ENCODE measurements at places on chromosomes 12 and 14.

GRCh38 chr12:112303004-112303403 is 79.2 kb downstream of the HECTD4 start:
- DNase-seq: no peak

DNA sequence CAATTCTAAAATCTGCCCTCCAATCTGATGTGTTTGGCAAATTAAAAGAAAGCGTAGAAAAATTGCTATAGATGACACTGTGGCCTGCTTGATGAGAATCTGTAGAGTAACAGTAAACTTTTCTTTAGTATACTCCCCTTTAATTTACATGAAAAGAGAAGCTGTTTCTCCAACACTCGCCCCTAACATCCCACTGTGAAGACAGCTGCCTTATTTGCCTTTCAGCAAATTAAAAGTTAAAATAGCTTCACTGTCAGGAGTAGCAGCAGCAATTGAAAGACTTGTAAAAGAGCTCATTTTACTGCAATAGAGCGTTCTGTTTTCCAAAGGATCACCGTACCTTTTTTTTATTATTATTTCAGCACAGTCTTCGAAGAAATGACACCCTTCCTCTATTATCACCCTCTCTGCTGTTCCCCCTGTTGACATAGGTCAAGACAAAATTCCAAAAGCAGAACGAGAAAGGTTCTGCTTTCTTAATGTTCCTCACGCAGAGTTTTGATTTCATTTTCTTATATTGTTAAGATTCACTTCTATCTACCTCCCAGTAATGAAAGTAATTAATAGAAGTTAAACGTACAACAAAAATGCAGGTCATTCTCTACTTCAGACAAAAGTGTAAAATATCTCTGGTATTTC is 153.5 kb upstream of the USP15 start:
- no peak for DNase-seq

GRCh38 chr12:121144416-121144914 is 11.8 kb downstream of the P2RX7 start:
- DNase-seq: peak; percentile 37

- no peak for DNase-seq
Measured at GRCh38 chr12:56212361-56212760, 9.4 kb downstream of the RNF41 start.

- no peak for DNase-seq
Measured at GRCh38 chr12:33438025-33438772, 1.4 kb downstream of the SYT10 start.

DNA sequence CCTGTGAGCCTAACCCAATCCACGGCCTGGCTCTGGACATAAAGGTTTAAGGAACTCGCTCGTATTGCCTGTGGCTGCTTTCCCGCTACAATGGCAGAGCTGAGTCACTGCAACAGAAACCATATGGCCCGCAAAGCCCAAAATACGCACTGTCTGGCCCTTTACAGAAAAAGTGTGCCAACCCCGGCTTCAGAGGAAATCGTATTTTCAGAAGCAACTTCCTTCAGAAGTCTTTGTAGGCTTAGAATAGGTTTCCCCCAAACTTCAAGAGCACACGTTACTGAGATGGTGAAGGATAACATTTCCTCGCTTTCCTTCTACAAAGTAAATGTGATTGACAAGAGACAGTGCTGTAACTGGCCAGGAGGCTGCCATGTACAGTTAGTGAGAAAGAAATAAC is 34.8 kb upstream of the TESC start:
- DNase-seq: no peak

DNA sequence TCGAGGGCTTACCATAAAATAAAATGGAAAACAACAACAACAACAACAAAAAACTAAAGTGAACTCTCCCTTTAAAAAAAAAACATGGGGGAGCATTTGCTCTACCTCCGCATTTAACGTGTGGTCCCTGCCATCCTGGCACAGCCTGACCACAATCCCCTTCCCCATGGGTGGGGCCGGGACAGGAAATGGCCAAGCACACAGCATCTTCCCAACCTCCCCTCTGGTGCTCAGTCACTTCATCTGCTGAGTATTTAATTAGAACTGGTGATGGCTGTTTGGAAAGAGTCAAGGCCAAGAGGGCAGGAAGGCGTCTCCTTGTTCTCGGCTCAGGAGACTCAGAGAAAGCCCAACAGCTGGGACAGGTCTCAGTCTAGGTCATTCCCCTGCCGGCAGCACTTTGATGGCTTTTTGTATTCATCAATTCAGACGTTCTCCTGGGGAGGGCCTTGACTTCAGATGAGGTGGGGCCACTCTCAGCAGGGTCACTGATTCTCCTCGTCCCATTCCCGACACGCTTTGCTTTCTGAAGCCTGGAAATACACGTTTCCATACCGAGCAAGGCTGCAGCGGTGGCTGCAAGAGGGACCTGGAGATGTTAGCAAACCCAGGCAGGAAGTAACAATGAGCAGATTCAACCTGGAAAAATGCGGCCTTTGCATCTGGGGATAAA is 44.4 kb downstream of the ANO2 start:
- DNase-seq: no peak

GRCh38 chr14:86532219-86532618 is 1002.3 kb downstream of the FLRT2 start:
- DNase-seq: no peak

DNA sequence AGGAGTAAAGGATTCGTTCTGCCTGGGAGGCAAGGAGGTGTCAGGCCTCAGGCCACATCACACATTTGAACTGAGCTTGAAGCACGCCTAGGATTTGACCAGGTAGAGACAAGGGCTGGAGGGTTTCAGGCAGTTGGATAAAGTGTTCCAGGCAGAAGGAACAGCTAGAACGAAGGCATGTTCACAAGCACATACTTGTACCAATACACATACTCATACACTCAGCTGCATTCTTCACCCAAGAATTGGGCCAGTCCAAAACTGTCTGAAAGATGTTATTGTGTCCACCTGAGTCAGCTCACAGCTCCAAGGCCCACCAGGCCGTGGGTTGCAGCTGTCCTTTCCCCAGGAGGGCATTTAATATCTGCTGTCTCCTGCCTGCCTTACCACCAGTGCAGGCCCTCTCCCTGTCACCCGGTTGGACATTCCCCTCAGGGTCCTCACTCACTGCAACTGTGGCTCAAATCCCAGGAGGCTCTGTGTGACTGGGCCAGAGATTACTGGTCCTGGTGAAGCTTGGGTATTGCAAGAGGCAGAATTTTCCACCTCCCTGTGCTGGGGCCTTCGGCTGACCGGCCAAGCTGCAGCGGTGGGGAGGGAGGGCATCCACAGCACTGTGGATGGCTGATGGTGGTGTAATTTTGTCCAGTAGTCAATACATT is 12.8 kb upstream of the AQP2 start:
- DNase-seq: no peak

DNA sequence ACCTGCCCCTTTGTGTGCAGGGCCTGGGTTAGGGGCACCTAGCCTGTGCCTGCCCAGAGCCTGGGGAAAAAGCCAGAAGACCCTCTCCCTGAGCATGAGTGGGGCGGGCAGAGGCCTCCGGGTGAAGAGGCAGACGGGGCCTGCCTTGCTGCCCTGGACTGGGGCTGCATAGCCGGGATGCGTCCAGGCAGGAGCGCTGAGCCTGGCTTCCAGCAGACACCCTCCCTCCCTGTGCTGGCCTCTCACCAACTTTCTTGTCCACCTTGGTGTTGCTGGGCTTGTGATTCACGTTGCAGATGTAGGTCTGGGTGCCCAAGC is 216.1 kb downstream of the TMEM121 start:
- no peak for DNase-seq

DNA sequence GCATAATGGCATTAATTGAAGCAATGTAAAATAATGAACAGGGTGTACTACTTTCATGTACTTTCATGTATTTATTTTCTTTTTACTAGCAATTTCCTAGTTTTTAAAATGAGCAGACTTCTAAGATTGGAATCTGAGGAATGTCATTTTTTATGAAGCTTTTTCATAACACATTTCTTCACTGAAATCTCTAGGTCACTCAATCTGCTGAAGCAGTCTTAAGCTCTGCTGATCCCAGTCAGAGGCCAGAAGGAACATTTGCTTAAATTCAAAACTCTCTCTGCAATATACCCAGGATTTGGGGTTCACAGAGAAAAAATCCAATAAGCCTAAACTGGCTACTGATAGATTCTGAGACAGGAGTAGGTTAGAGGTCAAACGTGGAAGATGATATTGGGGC is 73.6 kb upstream of the CNTN1 start:
- DNase-seq: no peak

DNA sequence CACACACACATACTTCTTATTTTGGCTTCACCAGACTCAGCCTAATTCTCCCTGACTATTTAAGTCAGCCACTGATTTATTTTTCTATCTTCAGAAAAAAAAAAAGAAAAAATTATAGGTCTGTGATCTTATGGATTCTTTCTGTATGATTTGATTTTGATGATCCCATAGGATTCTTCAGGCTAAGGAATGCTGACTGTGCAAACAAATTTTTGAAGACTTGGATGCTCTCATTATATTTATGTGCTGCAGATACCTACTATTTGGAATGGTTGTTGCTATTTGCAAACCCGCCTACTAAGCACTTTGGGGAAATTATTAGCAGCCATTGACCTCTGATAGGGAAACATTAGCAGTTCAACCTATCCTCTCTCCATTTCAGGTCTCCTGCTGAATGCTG is 4.0 kb upstream of the ANO4 start:
- no peak for DNase-seq

GRCh38 chr12:67942724-67943123 is 46.5 kb upstream of the IFNG-AS1 start:
- DNase-seq: no peak

- DNase-seq: no peak
Measured at GRCh38 chr12:123150275-123150743, 581 bp downstream of the PITPNM2 start.

DNA sequence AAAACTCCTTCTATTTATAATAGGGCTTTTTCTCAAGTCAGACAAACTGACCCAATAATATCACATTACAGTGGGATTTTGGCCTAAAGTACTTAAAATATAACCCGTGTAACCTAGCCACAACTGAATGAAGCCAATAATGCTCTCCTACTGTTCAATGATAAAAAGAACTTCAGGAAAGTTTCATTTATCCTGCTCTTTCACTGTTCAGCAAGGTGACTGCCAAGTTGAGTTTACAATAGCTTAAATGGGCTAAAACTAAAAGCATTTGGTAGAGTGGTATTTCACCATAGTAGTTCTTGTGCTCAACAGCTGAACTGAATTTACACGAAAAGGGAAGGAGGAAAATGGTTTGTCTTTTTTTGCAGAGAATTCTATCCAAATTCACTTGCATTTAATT is 49.8 kb downstream of the CNTN1 start:
- no peak for DNase-seq

DNA sequence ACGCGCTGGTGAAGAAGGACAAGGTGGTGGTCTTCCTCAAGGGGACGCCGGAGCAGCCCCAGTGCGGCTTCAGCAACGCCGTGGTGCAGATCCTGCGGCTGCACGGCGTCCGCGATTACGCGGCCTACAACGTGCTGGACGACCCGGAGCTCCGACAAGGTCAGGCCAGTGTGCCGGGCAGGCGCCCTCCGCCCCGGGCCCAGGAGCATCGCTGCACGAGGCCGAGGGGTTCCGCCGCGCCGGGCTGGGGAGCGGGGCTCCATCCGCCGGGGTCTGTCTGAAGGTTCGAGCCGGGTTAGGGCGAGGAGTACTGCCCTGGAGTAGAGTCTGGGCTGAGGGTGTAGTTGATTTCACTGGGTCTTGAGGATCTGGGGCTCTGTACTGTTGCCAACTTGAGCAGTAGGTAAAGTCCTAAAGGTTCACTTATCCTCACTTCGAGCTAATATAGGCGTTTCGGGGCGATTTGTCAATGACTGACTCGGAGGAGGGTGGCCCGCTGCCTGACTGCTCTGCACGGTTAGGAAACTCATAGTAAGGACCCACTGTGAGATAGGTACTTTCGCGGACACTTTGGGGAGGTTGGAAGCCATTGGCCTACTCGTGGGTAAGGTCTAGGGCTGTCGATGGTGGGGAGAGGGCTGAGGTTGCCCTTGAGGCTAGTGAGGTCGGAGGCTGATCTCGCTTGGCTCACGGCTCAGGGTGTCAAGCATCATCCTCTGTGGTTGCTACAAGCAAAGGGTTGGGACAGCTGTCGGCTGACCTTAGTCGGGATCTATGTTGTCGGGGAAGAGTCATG is 574 bp downstream of the GLRX5 start:
- DNase-seq: no peak

- peak; percentile 20 for DNase-seq
Measured at GRCh38 chr14:71583194-71583593, 349.0 kb upstream of the RGS6 start.

DNA sequence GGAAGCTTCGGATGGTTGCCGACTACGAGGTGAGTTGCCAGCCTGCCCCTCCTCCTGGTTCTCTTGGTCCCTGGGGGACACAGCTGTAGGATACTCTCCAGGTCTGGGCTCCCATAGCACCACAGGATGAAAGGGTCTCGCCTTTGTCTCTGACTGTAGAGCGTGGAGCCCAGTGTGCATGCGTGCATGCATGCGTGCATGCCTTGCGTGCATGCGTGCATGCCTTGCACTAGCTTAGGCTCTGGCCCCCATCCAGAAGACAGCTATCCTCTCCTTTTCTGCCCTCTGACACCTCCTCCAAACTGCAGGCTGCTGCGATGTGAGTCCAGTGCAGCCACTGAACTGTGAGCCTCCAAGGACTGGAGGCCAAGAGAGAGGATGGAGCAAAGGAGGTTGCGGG is 19.1 kb downstream of the NGB start:
- no peak for DNase-seq
